ENCODE measurements at places on chromosomes 12 and 14. TPM values are rescaled to one million over a fixed set of nuclear protein-coding genes. Genes with fewer than 3 reads are reported as not detected.

GRCh38 chr14:100137173-100137572, 22.3 kb downstream of the DEGS2 start:
- no peaks in the 10 kb centered on the region for H3K27me3 ChIP-seq
- no peak overlapping the region for H3K4me3 ChIP-seq
- peaks cover 2% of the 10 kb centered on the region for H3K4me1 ChIP-seq
- DNase-seq = no peak
- peaks cover 62% of the 10 kb centered on the region for H3K36me3 ChIP-seq
- H3K27ac ChIP-seq = no peak overlapping the region

GRCh38 chr14:21219561-21220111, 49.6 kb downstream of the HNRNPC start:
- DNase-seq = no peak
- peaks cover 61% of the 10 kb centered on the region for H3K36me3 ChIP-seq
- H3K4me1 ChIP-seq = peaks cover 75% of the 10 kb centered on the region
- H3K4me3 ChIP-seq = no peak overlapping the region
- peak overlapping the region; percentile 52 for H3K27ac ChIP-seq

- H3K4me1 ChIP-seq = peaks cover 2% of the 10 kb centered on the region
- peak; percentile 50 for DNase-seq
- no peak within 1 kb of the TSS for H3K27ac ChIP-seq
- H3K27me3 ChIP-seq = peaks cover 15% of the 10 kb centered on the region
- H3K4me3 ChIP-seq = peak within 1 kb of the TSS; percentile 39
Measured at GRCh38 chr14:104865081-104865630, at the start of gene CEP170B. TSS of gene CEP170B (plus strand) at chr14:104865268. CDS start at chr14:104868451, 3,183 bp downstream.

GRCh38 chr12:131428091-131428685, 282.7 kb upstream of the SFSWAP start:
- H3K27ac ChIP-seq = no peak overlapping the region
- H3K4me1 ChIP-seq = no peaks in the 10 kb centered on the region
- no peak for DNase-seq
- H3K4me3 ChIP-seq = no peak overlapping the region
- H3K27me3 ChIP-seq = peaks cover 10% of the 10 kb centered on the region

DNA sequence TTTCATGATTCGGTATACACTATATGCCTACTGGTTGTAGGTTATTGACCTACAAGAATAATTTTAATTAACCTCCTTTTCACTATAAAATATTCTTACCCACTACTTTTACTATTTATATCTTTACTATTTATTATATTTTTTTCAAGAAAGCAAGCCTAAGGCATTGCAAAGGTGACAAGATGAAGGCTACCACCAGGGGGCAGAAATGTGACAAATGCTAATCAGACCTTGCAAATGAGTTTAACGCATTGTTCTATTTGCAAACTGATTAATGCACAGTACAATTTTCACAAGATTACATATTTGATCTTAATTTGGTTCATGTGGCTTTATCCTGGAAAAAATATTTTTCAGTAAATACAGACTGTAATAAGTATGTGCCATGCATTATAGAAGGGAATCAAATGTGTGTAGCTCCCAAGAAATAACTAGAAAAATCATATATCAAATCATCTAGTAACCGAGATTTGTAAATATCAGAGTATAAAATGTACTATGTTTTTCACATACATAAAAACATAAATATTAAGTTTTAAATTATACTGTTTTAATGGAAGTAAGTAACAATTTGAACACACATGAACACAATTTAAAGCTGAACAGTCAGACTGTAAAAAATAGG, 107.0 kb downstream of the ADAMTS20 start:
- no peaks in the 10 kb centered on the region for H3K36me3 ChIP-seq
- peak; percentile 55 for DNase-seq
- no peak overlapping the region for H3K27ac ChIP-seq
- peaks cover 2% of the 10 kb centered on the region for H3K4me1 ChIP-seq

DNA sequence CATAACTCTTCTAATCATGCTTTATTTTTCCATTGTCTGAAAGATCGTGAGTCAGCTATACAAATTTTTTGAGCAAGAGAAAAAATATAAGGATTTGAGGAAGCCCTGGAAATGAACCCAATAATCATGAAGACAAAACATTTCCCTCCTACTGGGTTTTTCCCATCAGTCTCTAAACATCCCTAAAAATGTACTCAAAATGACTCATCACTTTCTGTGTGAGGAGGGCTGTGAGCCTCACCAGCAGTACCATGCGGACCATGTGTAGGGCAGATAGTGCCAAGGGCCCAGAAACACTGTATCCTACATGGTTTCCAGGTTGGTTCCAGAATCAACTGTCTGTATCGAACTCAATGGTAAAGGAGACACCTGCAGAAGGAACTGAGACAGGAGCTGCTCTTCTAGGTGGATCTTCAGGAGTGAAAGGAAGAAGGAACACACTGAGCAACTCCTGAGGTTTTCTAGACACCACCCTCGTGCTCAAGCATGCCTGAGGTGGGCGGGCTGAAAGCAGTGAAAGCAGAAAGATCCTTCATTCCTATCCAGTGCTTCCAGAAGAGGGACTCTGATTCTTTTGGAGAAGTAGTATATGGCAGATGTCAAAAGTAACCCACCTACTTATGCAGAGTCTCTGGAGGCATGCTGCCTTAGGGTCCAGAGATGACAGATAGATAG, 48.6 kb upstream of the RHOJ start:
- no peaks in the 10 kb centered on the region for H3K27me3 ChIP-seq
- H3K27ac ChIP-seq = no peak overlapping the region
- no peaks in the 10 kb centered on the region for H3K4me1 ChIP-seq

GRCh38 chr14:103619057-103619456, 10.0 kb upstream of the KLC1 start:
- no peaks in the 10 kb centered on the region for H3K36me3 ChIP-seq
- no peak overlapping the region for H3K4me3 ChIP-seq
- no peak overlapping the region for H3K27ac ChIP-seq
- peaks cover 8% of the 10 kb centered on the region for H3K27me3 ChIP-seq
- peaks cover 8% of the 10 kb centered on the region for H3K4me1 ChIP-seq

DNA sequence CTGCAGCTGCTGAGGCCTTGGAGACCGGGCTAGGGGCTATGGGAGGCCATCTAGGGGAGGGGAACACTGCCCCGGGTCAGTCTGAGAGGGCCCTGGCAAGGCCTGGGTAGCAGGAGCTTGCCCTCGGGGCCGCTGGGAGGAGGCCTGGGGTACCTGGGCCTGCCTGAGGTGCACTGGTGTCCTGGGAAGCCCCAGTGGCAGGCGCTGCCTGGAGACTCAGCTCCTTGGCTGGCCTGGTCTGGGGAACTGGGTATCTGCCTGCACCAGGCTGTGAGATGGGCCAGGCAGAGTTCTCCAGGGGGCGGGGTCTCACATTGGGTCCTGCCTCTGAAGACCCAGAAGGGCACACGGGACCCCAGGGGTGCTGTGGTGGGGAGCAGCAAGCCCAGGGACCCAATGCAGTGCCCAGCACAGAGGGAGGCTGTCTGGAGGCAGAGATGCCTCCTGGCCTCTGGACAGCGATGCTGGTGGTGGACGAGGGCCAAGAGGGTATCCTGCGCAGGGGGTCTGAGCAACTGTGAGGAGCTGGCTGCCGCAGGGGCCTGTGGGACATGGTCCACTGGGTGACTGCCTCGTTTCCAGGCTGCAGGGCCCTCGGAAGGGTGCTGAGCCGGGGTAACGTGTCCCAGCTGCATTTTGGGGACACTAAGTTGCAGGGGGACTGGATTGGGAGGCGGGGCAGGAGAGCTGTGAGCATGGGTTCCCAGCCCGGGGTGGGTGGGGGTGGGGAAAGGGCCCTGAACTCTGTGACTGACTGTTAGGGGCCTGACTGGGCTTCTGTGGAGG, 7.4 kb upstream of the MTA1 start:
- no peak overlapping the region for H3K4me3 ChIP-seq
- H3K4me1 ChIP-seq = peaks cover 8% of the 10 kb centered on the region
- H3K36me3 ChIP-seq = no peaks in the 10 kb centered on the region
- DNase-seq = no peak
- H3K27ac ChIP-seq = no peak overlapping the region
- H3K27me3 ChIP-seq = peaks cover 54% of the 10 kb centered on the region

The AQP2 gene
- total RNA-seq = not detected

The TCL1A gene
- not detected for total RNA-seq

DNA sequence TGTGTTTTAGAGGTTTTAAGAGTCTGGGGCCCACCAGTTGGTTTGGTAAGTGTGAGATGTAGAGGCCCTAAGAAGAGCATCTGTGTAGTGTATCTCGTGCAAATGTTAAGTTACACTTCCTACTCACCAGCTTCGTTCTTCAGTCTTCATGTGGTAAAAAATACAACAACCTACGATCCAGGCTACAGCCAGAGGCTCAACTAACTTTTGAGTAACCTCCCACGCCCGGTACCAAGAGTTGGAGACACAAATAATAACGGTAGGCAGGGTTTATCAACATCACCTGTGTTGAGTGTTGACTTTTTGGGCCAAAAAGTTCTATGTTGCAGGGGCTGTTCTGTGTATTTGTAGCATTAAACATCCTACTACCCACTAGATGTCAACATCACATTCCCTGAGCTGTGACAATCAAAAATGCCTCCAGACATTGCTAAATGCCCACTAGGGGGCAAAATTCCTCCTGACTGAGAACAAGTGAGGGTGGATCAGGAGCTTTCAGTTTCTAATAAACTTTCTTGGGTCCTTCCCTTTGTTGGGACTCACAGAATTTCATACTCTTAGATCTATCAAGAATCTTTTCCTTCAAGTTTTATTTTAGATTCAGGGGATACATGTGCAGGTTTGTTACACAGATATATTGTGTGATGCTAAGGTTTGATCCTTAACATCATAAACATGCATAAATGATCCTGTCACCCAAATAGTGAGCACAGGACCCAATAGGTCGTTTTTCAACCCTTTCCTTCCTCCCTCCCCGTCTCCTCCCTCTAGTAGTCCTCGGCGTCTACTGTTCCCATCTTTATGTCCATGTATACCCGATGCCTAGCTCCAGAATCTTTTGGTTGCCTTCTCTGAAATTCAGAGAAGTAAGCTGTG, 94.7 kb downstream of the SLC2A13 start:
- peak overlapping the region; percentile 62 for H3K4me3 ChIP-seq
- H3K27ac ChIP-seq = peak overlapping the region; percentile 51
- peaks cover 2% of the 10 kb centered on the region for H3K36me3 ChIP-seq
- H3K4me1 ChIP-seq = peaks cover 29% of the 10 kb centered on the region
- peak; percentile 72 for DNase-seq

- H3K27me3 ChIP-seq = no peaks in the 10 kb centered on the region
- DNase-seq = no peak
- peaks cover 4% of the 10 kb centered on the region for H3K36me3 ChIP-seq
- H3K4me1 ChIP-seq = peaks cover 83% of the 10 kb centered on the region
- no peak overlapping the region for H3K4me3 ChIP-seq
- no peak overlapping the region for H3K27ac ChIP-seq
Measured at GRCh38 chr14:70891737-70892136, 15.5 kb upstream of the PCNX1 start.

- H3K4me3 ChIP-seq = no peak overlapping the region
- no peak for DNase-seq
- no peaks in the 10 kb centered on the region for H3K36me3 ChIP-seq
- peaks cover 27% of the 10 kb centered on the region for H3K4me1 ChIP-seq
- no peak overlapping the region for H3K27ac ChIP-seq
Measured at GRCh38 chr12:49825360-49825970, 2.7 kb downstream of the NCKAP5L start.

The FGD6 gene
- total RNA-seq = 0.56 TPM

DNA sequence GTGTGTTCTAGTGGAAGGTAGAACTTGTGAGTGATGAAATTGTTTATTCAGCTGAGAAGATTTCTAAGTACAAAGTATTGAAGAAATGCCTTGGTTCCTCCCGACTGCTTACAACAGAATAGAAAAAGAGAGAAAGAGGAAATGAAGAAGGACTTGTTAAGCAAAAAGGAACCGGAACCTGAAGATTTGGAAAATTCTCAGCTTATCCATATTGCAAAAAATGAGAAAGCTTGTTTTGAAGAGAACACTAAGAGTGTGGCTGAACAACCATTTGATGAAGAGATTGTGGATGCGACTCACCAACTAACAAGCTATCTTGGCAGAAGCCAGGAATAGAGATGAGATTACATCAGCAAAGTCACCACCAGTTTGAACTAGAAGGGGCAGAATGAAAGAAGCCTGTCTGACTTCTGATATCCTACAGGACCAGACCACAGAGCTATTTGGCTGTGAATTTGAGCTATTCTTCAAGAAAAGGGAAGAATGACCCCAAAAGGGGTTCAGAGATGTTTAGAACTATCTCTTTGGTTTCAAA, 15.1 kb downstream of the NDUFA9 start:
- H3K36me3 ChIP-seq = peaks cover 52% of the 10 kb centered on the region
- no peak overlapping the region for H3K27ac ChIP-seq
- H3K4me1 ChIP-seq = no peaks in the 10 kb centered on the region
- DNase-seq = no peak

DNA sequence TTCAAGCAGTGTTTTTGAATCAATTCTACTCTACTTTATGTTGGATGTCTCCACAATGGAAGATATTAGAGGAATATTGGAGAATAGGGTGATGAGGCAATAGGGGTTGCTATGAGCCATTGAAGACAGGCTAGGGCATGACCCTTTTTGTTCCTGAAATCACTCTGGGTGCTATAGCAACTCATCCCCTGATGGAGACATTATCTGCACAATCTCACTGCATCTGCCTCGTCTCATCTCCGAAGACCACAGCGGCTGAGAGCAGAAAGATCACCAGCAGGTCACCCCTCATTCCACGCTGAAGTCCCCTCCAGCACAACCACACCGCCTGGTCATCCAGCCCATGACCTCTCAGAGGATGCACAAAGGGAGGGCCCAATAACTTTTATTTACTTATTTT, 150.4 kb upstream of the TMEM132C start:
- H3K27ac ChIP-seq = no peak overlapping the region
- no peak for DNase-seq
- no peaks in the 10 kb centered on the region for H3K27me3 ChIP-seq
- no peaks in the 10 kb centered on the region for H3K36me3 ChIP-seq

DNA sequence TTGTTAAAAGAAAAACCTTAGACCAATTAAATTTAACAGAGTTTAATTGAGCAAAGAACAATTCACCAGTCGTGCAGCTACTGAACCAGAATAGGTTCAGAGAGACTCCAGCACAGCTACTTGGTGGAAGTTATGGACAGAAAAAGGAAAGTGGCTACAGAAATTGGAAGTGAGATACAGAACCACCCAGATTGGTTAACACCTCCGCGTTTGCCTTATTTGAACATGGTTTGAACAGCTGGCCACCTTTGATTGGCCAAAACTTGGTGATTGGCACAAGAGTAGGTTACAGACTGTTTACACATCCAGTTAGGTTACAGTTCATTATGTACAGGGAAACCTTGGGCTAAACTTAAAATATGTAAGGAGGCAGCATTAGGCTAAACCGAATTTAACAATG, 54.9 kb downstream of the SRGAP1 start:
- no peaks in the 10 kb centered on the region for H3K36me3 ChIP-seq
- DNase-seq = no peak
- H3K27ac ChIP-seq = no peak overlapping the region
- H3K4me1 ChIP-seq = peaks cover 12% of the 10 kb centered on the region
- peaks cover 2% of the 10 kb centered on the region for H3K27me3 ChIP-seq

All from activated CD8-positive, alpha-beta memory T cell treated with anti-CD3 and anti-CD28 coated beads, Interleukin-2, amount 10 ng/mL, durations not matched to agents 7 days and 5 days (primary cell).